ENCODE measurements at places on chromosomes 2 and 18.

DNA sequence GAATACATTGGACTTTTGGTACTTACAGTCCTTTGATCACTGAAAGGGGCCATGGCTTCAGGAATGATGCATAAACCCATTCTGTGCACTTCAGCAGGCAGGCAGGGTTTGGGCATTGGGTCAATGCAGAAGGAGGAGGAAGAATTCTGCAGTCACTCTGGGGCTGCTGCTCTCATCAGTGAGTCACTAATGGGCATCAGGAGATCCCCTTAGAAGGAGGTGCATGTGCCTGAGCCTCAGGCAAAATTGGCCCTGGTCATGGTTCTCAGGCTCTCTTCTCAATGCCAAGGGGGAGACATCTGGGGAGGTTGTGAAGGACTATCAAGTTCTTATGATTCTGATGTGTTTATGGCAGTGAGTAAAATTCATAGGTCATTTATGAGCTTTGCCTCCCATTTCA is 52.0 kb upstream of the TNP1 start:
- DNase-seq: no peak
- no peaks in the 10 kb centered on the region for H3K4me1 ChIP-seq
- no peak overlapping the region for H3K4me3 ChIP-seq
- H3K27ac ChIP-seq: no peak overlapping the region
- H3K36me3 ChIP-seq: no peaks in the 10 kb centered on the region
- peaks cover 3% of the 10 kb centered on the region for H3K27me3 ChIP-seq

DNA sequence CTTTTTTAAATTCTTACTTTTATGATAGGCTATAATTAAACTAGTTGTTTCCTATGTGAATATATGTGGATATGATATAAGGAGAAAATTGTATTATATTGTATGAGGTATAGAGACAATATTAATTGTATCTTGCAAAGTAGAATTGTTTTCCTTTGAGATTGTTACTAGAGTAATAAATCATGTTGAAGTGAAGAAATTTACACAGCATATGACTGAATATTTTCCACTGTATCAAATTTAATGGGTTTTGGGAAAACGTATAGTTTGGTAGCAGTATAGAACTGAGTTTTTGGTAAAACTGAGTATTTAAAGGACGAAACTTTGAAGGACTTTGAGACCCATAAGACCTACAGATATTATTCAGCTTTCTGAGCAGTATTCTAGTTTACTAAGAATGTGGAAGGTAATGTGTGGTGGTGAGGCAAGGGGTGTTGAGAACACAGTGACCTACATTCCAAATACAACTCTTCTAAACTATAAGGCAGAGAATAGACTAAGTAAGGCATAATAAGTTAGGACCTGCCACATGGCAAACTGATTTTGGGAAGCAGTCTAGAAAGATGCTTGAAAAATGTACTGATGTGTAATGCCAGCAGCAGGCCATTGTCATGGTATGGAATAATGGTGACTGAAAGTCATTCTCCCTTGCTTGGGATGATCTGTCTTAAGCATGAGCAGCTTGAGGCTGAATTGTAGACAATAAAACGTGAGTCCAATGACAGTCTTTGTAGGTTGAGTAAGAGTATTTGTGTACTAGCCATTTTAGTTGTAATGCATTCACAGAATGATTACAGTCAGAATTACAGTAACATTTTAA is 29.6 kb downstream of the PKP4 start:
- peaks cover 2% of the 10 kb centered on the region for H3K36me3 ChIP-seq
- DNase-seq: no peak
- H3K27ac ChIP-seq: no peak overlapping the region
- H3K27me3 ChIP-seq: no peaks in the 10 kb centered on the region

DNA sequence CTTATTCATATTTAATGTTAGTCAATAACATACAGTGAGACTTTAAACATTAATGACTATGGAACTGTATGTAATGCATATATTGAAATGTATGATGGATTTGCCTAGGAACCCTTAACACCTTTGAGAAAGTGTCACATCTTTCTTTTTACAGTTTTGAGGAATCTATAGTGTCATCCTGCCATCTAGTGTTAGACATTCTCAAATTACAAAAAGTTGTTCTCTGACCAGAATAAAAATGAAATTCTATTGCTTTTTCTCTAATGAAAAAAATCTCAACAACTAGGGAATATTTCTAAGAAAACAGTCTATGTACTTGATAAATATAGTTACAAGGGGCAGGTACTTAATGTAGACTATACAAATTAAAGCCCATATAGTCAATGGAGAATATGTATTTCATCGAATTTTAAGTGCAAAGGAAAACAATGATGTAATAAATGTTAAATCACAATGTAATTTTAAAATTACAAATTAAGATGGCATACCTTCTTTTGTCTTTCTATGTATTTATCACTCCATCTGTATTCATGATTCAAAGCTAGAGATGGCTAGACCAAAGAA is 5.1 kb upstream of the CALCRL start:
- H3K4me3 ChIP-seq: no peak overlapping the region
- H3K27ac ChIP-seq: no peak overlapping the region
- no peak for DNase-seq
- H3K36me3 ChIP-seq: no peaks in the 10 kb centered on the region
- H3K4me1 ChIP-seq: peaks cover 5% of the 10 kb centered on the region
- no peaks in the 10 kb centered on the region for H3K27me3 ChIP-seq

DNA sequence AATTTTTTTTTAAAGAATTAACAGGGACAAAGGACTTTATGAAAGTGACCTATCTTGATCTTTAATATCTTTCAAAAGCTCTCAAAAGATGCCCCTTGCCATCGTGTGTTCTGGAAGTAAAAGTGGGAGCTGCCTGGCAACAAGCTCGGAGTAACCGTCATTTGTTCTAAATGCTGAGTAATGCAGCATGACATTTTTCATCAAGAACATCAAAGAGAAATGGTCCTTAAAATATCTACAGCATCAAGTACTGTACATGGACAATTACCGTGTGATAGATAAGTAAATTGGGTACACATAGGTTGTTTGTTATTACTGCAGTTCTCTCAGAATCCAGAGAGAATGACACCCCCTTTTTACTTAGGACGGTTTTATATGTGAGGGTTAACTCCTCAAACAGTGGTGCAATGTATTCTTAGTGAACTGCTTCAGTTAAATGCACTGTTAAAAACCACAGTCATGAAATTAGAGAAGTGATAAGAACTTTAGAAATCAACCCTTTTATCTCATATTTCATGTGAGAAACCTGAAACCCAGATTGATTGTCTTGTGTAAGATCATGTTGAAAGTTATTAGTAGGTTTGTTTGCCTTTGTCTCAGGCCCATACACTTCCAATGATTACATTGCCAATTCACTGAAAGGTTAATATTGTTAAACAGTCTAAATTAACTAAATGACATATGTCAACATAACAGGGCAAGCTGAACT is 90.6 kb upstream of the HNMT start:
- no peak overlapping the region for H3K27ac ChIP-seq
- no peak overlapping the region for H3K4me3 ChIP-seq
- H3K27me3 ChIP-seq: peaks cover 4% of the 10 kb centered on the region

Measured in activated T-cell treated with anti-CD3 and anti-CD28 coated beads, Interleukin-2, amount 50 U/mL, for 24 hours (primary cell).